ENCODE measurements at places on chromosomes 16 and 17.

DNA sequence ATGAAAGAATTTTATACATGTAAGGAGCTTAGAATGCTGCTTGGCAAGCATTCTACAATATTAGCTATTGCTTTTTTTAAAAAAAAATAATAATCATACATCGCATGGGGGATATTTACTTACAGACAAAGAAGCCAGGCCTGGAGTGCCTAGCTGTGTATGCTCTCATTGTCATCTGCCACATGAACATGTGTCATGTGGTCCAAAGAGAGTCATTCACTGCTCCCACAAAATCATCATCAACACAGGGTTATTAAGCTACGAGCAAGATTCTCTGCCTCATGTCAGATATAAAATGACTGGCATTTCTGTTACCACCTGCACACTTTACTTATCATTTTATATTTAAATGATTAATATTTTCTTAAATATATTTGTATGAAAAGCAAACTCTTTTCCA is 1.9 kb upstream of the MT1E start:
- DNase-seq: no peak

GRCh38 chr17:78127239-78127887 is 1.2 kb downstream of the TMC6 start:
- DNase-seq: peak; percentile 63

- DNase-seq: no peak
Measured at GRCh38 chr16:87628940-87629339, 26.6 kb downstream of the JPH3 start.

DNA sequence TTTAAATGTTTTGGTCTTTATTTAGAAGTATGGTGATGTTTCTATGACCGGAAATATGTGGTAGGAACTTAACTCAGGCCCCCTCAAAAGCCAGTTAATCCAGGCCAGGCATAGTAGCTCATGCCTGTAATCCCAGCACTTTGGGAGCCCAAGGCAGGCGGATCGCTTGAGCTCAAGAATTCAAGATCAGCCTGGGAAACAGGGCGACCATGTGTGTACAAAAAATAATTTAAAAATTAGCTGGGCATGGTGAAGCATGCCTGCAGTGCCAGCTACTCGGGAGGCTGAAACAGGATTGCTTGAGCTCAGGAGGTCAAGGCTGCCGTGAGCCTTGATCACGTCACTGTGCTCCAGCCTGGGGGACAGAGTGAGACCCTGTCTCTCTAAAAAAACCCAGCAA is 10.3 kb downstream of the RSL1D1 start:
- DNase-seq: no peak
